Spinal cord (tissue), 10 donors: ENCODE measurements at places on chromosomes 2 and 18. TPM values are rescaled to one million over a fixed set of nuclear protein-coding genes. Genes with fewer than 3 reads are reported as not detected.

The ANKRD36B gene
- total RNA-seq, result 88.5 TPM

The FEV gene
- total RNA-seq, result not detected

The SCYGR8 gene
- not detected for total RNA-seq

The UGT1A4 gene
- total RNA-seq, result not detected

The MC5R gene
- total RNA-seq, result 0.22 TPM

The REG3A gene
- not detected for total RNA-seq

The HOXD3 gene
- 11.2 TPM for total RNA-seq

The GULP1 gene
- 78.2 TPM for total RNA-seq

The PLGLB2 gene
- 2.5 TPM for total RNA-seq

The FRZB gene
- total RNA-seq, result 21.8 TPM

The AFF3 gene
- total RNA-seq, result 44.6 TPM

The EGR4 gene
- total RNA-seq, result 0.10 TPM

The LOXHD1 gene
- total RNA-seq, result 0.20 TPM

The PLCD4 gene
- total RNA-seq, result 9.0 TPM

The ARHGAP15 gene
- total RNA-seq, result 53.1 TPM

The NYAP2 gene
- total RNA-seq, result 3.7 TPM

The ELAC1 gene
- 10.8 TPM for total RNA-seq

The SERPINB2 gene
- 0.69 TPM for total RNA-seq

The ADD2 gene
- total RNA-seq, result 122 TPM

The IL1F10 gene
- total RNA-seq, result not detected

The SP140L gene
- 2.9 TPM for total RNA-seq

The COL4A3 gene
- total RNA-seq, result 2.2 TPM

The COL6A3 gene
- 429 TPM for total RNA-seq

The CNRIP1 gene
- 36.6 TPM for total RNA-seq

The LYG1 gene
- 2.1 TPM for total RNA-seq

The LINC00305 gene
- 2.9 TPM for total RNA-seq

The LIPT1 gene
- total RNA-seq, result 11.8 TPM

The CTNNA2 gene
- 42.4 TPM for total RNA-seq

The RGPD4 gene
- total RNA-seq, result not detected

The ACADL gene
- 5.8 TPM for total RNA-seq

The SLC11A1 gene
- 1.9 TPM for total RNA-seq

The TTR gene
- not detected for total RNA-seq

The MC4R gene
- 6.6 TPM for total RNA-seq

The ALK gene
- 12.4 TPM for total RNA-seq

The DYNAP gene
- total RNA-seq, result not detected

The ASB18 gene
- 0.39 TPM for total RNA-seq

The CRYBA2 gene
- not detected for total RNA-seq

The ERBB4 gene
- total RNA-seq, result 41.7 TPM

The FBXO41 gene
- total RNA-seq, result 20.1 TPM

The GCG gene
- not detected for total RNA-seq

The AP1S3 gene
- total RNA-seq, result 1.8 TPM

The ABHD1 gene
- 0.79 TPM for total RNA-seq

The PJVK gene
- 7.9 TPM for total RNA-seq

The RFTN2 gene
- total RNA-seq, result 76.5 TPM

The EMILIN1 gene
- total RNA-seq, result 46.2 TPM

The SPATA3 gene
- total RNA-seq, result not detected

The ABCG5 gene
- 0.10 TPM for total RNA-seq

The PTPN2 gene
- 40.9 TPM for total RNA-seq

The TNFRSF11A gene
- 2.3 TPM for total RNA-seq

The LRP2 gene
- 2.3 TPM for total RNA-seq

The AOX1 gene
- 35.6 TPM for total RNA-seq

The GGCX gene
- total RNA-seq, result 53.3 TPM

The CCDC102B gene
- total RNA-seq, result 19.4 TPM

The CFAP221 gene
- total RNA-seq, result 12.8 TPM

The RAD51AP2 gene
- 0.69 TPM for total RNA-seq

The KCNG2 gene
- 1.3 TPM for total RNA-seq

The FAM110C gene
- total RNA-seq, result 6.2 TPM

The POTEI gene
- total RNA-seq, result 0.59 TPM
